Dorsolateral prefrontal cortex (tissue), 122 donors: ENCODE measurements at places on chromosomes 13 and 19. TPM values are rescaled to one million over a fixed set of nuclear protein-coding genes. Genes with fewer than 3 reads are reported as not detected.

DNA sequence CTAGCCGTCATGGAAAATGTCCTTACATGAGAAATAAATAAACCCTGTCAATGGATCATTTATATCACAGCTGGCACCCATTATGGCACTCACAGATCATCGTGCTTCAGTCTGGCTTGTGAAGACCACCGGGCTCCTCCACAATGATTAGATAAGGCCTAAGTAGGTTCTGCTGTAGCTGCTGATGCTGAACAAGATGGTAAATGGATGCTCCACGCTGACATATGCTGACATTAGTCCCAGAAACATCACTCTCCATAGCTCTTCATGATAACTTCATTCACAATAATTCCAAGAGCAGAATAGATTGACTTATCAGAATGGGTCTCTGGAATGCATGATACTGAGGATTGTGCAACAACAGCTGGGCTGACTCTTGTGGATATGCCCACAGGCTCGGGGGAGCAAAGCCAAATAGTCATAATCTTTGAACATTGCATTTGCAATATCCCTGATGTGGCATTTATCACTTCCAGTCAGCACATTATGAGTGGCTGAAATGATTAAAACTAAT is 63.8 kb upstream of the RXFP2 start:
- DNase-seq = no peak

GRCh38 chr13:45398877-45399276 is 19.3 kb downstream of the SLC25A30 start:
- no peak for DNase-seq

DNA sequence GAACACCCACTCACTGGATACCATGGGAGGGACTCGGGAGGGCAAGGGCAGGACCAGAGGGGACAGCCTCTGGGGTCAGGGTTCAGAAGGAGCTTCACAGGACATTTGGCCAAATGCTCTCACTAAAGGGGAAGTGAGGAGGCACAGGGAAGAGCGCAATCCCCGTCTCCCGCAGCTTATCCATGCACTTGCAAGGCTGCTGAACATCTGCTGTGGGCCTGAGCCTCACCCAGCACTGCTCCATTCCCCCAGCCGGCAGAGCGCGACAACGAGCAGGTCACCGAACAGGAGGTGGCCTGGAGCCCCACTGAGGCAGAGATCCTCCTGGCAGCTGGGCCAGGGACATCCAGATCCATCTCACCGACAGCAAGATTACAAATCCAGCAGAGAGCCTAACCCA is 23.3 kb downstream of the ELAVL1 start:
- no peak for DNase-seq

DNA sequence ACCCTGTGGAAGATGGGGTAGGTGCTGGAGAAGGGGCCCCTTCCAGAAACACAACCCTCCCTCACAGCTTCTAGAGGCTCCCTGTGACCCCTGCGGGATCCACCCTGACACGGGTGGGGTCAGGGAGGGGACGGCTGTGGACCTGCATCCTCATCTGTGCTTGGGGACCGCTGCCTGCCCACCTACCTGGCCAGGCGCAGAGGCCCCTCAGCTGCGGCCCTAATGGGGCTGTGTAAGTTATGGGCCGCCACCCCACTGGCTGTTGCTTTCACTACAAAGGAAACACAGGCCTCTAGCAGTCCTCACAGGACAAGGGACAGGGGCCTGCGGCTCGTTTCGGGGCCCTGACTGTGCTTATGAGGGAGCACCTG is 7.0 kb upstream of the CTXN1 start:
- no peak for DNase-seq

DNA sequence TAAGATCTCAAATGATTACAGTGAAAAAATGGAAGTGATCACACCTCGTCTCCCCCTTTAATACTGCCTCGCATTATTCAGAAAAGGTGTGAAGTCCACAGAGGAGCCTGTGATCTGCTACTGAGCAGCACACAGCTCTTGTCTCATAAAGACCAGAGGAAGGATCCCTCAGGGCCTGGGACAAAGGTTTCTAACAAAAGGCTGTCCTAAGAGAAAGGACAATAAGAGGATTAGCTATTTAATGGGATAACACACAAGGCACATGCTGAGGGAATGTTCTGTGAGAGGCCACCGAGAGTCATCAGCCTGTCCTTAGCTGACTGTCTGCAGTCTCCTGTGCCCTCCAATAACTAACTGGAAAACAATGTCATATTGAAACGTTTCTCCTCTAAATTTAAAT is 26.7 kb downstream of the EBPL start:
- no peak for DNase-seq

GRCh38 chr13:27523346-27524073 is 73.1 kb upstream of the MTIF3 start:
- DNase-seq = no peak

Gene IZUMO1
- total RNA-seq = 0.47 TPM

Gene VWA8
- 34.8 TPM for total RNA-seq
